ENCODE measurements at places on chromosomes 3 and 15.
A peak's percentile ranks its signal among the peaks of the same experiment; 100 is the strongest.

- no peak for DNase-seq
Observed at GRCh38 chr3:147793841-147794240, 384.7 kb downstream of the ZIC1 start.

- no peak for DNase-seq
Observed at GRCh38 chr3:2684046-2684445, 426.1 kb downstream of the IL5RA start.

GRCh38 chr3:135106445-135106844 is 311.4 kb downstream of the EPHB1 start:
- DNase-seq: no peak

DNA sequence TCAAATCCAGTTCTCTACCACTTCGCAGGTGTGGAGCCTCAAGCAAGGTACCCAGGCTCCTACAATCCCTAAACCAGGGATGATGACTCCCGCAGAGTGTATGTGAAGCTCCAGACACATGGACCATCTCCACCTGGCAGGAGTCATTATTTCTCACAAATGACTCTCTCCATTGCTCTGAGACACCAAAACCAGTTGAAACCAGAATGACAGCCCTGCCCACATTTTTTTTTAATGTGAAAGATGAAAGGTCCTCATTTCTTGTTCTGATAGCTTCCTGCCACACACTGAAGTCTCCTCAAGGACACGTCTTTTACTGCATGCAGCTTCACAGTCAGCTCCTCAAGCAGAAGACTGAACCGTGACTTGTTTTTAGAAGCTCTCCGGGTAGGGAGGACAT is 61.4 kb upstream of the ZBTB38 start:
- peak; percentile 32 for DNase-seq

GRCh38 chr15:50945725-50946124 is 37.2 kb downstream of the AP4E1 start:
- no peak for DNase-seq

DNA sequence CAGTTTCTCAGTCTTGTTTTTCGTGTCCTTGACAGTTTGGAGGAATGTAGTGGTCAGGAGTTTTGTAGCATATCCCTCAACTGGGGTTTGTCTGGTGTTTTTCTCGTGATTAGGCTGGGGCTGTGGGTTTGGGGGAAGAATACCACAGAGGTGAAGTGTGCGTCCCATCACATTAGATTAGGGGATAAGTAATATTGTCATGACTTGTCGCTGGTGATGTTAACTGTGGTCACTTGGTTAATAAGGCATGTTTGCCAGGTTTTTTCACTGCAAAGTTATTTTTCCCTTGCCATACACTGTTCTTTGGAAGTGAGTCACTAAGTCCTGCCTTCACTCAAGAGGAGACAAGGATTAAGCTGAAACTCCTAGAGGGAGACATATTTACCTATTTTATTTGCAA is 39.1 kb downstream of the PAK2 start:
- no peak for DNase-seq

DNA sequence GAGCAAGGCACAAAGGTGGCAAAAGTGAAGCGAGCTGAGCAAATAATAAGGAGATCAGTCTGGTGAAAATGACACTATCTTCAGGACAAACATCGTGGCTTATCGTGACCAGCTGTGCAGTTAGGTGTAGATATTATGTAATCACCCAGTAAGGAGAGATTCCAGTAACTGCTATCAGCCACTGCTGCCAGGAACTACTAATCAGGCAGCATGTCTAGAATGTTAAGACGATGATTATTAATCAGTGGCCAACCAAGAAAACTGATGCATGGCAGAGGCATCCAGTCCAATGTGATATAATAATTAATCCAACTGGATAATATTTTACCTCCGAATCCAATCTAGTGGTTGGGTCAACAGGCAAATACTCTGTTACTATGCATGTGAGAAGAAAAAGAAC is 252.7 kb upstream of the ZPLD1 start:
- no peak for DNase-seq

GRCh38 chr15:71809346-71809745 is 1.0 kb upstream of the NR2E3 start:
- DNase-seq: no peak

- DNase-seq: no peak
Observed at GRCh38 chr3:123540285-123540684, 44.6 kb downstream of the HACD2 start.

DNA sequence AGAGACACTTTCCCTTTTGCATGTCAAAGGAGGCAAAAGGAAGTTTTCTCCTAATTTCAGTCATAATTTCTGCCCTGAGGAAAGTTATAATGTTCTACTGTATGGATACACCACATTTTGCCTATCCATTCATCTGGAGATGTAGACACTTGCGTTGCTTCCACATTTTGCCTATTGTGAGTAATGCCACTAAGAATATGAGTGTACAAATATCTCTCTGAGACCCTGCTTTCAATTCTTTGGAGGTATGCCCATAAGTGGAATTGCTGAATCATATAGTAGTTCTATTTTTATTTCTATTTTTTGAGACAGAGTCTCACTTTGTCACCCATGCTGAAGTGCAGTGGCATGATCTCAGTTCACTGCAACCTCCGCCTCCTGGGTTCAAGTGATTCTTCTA is 3.6 kb upstream of the CD276 start:
- no peak for DNase-seq
